Myocyte (in vitro differentiated cells): ENCODE measurements at places on chromosomes 11 and 22. TPM values are rescaled to one million over a fixed set of nuclear protein-coding genes. Genes with fewer than 3 reads are reported as not detected.

DNA sequence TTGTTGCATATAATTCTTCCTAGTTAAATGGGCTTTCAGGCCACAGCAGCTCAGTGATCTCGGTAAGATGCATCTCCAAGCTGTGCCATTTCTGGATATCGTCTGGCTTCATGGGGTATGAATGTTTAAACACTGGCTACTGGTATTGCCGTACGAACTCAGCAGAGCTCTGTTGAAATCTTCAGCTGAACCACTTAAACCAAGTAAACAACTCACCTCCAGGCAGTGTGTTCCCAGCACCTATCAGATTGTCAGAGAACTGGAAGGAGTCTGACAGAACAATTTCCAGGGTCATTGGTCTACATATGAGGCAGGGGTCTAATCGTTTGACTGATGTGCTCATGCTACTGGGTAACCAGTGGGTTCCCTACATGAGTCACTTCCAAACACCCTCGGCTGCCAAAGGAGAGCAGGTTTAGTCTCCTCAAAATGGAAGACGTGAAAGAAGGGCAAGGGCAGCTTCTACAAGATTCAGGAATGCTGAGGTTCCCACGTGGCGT, 93.2 kb upstream of the BMAL1 start:
- DNase-seq: no peak

DNA sequence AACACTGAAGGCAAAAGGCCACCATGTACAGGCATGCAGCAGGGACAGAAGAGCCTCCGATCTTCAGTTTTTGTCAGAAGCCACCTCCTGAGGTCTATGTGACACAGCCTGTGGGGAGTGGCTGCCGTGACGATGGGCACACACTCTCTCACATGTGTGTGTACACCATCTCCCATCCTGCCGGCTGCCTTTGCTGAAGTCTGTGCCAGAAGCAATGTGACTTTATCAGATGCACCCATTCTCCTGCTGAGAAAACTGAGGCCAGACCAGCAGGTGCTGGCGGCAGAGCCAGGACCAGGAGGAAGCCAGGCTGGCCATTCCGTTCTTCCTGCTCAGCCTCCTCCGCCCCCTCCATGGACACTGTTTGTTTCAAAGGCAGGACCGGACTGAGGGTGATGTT, 16.7 kb downstream of the SHANK2 start:
- no peak for DNase-seq

- DNase-seq: no peak
These were observed 12.2 kb downstream of the LSP1 start for GRCh38 chr11:1864831-1865665.

The CCDC89 gene
- 2.5 and 3.5 TPM in 2 replicates for total RNA-seq
